ENCODE measurements at places on chromosomes 16 and 17. TPM values are rescaled to one million over a fixed set of nuclear protein-coding genes. Genes with fewer than 3 reads are reported as not detected.

MYO15B gene
- 43.2 TPM for total RNA-seq

HASPIN gene
- total RNA-seq = 26.9 TPM

ZNF19 gene
- total RNA-seq = 2.0 TPM

HBM gene
- total RNA-seq = not detected

MYH11 gene
- total RNA-seq = not detected

TBC1D3L gene
- total RNA-seq = 22.2 TPM

ASB16 gene
- 0.56 TPM for total RNA-seq

CDK12 gene
- total RNA-seq = 93.5 TPM

LGALS9 gene
- total RNA-seq = 145 TPM

TBX6 gene
- total RNA-seq = 0.68 TPM

KRTAP4-5 gene
- total RNA-seq = not detected

DHX40 gene
- total RNA-seq = 17.2 TPM

ITGAL gene
- total RNA-seq = 660 TPM

SALL1 gene
- total RNA-seq = not detected

TTYH2 gene
- total RNA-seq = 11.0 TPM

CCL22 gene
- 0.71 TPM for total RNA-seq

CCL4 gene
- 101 TPM for total RNA-seq

MRM1 gene
- total RNA-seq = 10.6 TPM

ITGB4 gene
- 0.91 TPM for total RNA-seq

SHCBP1 gene
- total RNA-seq = 38.4 TPM

ATP5PD gene
- total RNA-seq = 186 TPM

XPO6 gene
- 216 TPM for total RNA-seq

LLGL1 gene
- total RNA-seq = 20.0 TPM

KRT31 gene
- not detected for total RNA-seq

PRRT2 gene
- total RNA-seq = 0.91 TPM

ADAP2 gene
- 0.59 TPM for total RNA-seq

RRAD gene
- total RNA-seq = 0.95 TPM

SSH2 gene
- total RNA-seq = 61.3 TPM

Measured in T-helper 1 cell treated with Interleukin-12 subunit alpha and Interleukin-12 subunit beta and Interleukin-4 antibody, amounts not matched to agents 30 ng/mL and 1 ng/mL, for 36 hours (primary cell).